Mesothelial cell of epicardium (in vitro differentiated cells): ENCODE measurements at places on chromosomes 16 and 17.

DNA sequence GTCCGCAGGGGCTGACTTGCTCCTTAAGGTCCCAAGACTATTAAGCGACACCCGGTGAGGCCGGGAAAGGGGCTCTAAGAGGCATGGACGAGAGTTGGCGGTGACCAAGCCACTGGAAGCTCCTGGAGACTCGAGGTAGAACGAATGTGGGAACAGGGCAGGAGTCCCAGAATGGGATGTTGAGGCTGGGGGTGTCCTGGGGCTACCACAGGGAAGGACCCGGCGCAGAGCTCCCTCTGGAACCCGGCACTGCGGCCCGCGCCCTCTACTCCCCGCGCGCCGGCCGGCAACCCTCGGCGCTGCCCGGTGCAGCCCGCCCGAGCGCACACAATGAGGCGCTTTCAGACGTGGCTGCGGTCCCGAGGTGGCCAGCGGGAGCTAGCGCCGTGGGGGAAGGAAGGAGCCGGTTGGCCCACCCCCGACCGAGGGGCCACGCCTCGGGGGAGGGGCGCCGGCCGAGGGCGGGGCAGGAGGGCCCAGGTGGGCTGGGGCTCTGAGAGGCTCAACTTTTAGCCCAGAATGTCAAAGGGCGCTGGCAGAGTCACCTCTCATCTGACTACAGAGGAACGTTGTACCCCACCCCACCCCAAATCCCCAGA, at the start of gene CHST6:
TSS of gene CHST6 (minus strand) at position 366 of the 599 bp plus-strand sequence. CDS start 15,613 bp downstream, outside the sequence.
- DNase-seq = peak; percentile 47

DNA sequence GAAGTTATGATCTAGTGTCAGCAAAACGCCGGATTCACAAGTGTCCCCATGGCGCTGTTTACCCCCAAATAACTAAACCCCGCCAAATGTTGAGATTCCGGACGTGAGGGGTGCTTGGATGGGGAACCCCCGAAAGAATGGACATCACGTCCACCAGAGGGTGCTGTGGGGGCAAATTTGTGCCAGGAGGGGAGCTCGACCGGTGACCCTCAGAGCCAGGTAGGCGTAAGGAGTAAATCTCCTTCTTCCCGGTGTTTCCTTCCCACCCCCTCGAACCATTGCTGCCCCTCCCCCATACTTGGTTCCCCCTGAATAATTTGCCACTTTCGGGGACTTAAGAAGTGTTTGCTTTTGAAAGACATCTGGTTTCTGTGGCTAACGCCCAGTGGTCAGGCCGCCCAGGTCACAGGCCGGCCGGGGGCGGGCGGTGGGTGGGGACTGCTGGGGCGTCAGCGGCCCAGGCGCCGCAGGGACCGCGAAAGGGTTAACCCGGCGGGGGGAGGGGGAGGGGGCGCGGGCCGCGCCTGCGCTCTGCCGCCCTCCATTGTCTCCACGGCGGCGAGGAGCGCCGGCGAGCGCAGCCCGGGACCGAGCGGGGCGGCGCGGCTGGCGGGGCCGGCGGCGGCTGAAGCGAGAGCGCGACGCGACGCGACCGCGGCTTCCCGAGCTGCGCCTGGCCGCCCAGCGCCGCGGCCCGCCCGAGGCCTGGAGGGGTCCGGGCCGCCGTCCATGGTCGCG, at the start of gene ZNRF1:
TSS of gene ZNRF1 (plus strand) at position 544 of the 738 bp plus-strand sequence. CDS start 648 bp downstream, outside the sequence.
- peak; percentile 76 for DNase-seq

DNA sequence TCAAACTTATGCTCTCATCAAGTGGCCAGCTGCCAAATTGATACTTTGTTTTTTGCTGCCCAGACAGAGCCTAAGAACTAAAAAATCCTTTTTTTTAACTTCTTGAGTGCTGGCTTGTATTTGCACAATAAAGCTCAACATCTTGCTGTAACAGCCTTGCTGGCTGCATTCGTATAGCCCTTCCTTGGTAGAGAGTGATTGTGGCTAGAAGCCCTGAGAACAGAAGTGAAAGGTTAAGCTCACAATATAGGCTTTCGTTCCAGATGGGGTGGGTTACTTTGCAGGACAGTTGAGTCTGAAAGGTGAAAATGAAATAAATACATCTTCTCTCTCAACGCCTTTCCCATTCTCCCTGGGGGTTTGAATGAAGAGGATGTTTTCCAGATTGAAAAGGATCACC, 278.8 kb downstream of the HS3ST3B1 start:
- DNase-seq = no peak

DNA sequence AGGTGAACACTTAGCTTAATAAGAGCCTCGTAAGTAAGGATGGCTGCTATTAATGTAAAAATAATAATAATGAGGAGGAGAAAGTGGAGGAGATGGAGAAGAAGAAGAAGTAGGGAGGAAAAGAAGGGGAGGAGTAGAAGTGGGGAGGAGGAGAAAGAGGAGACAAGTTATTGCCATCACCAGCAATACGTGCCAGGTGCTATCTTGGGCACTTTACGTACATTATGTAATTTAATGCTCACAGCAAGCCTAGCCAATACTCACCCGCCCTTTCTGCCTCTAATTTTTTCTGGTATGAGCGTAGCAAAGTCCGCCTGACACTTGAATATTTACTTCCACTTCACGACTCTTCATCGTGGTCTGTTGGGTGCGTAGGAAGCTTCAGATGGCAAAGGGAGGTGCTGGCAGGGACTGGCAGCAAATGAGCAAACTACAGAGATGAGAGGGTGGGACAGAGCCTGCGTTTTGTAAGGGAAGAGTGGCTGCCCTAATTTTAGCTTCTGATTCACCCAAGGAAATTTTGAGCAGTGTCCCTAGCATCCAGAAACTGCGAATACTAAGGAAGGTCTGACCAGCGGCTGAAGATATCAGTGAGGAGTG, 42.1 kb upstream of the CDH13 start:
- DNase-seq = no peak

DNA sequence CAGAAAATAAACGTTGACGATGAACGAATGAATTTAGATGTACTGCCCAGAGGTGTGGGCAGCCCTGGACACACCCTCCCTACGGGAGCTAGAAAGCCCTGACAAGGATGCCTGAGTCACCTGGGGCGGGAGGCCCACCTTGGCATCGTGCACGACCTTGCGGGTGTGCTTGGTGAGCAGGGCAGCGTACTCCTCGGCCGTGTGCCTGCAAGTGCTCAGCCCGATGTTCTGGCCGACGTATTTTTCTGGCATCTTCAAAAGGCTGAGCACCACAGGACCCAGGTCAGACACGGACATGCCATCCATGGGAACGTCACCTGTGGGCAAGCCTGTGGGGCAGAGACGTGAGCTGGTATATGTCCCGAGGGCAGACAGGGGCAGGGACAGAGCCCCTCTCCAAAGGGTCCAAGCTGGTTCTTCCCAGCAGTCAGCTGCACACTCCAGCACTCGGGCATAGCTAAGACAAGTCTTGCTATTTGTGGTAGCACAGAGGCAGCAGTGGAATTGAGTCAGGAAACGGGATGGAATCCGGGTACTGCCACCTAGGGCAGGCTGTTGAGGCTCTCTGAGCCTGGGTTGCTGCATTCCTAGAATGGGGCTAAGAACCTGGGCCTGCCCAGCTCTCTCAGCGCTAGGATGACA, 10.8 kb downstream of the NMRAL1 start:
- DNase-seq = no peak

DNA sequence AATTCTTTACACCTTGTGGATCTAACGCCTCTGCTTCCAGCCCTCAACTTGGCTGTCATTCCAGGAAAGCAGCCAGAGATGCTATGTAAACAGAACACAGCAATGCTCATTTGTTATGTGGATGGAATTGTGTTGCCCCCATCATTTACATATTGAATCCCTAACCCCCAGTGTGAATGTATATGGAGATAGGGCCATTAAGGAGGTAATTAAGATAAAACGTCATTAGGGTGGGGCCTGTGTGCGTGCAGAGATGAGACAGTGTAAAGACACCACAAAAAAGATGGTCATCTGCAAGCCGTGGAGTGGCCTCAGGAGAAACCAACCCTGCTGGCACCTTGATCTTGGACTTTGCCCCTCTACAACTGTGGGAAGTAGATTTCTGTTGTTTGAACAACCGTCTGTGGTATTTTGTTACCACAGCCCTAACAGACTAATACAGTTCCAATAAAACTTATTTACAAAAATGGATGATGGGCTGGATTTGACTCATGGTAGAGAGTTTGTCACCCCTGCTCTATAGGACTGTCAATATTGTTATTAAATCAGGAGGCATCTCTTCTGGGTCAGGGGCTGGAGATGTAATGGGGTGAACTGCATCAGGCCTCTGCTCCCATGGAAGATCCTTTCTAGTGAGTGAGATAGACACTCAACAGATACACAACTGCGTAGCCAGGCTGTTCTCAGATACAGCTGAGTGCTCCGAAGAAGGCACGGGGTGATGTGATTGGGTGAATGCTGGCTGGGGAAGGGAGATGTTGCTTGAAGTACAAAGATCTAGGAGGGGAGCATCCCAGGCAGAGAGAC, 339.0 kb downstream of the SNX29 start:
- DNase-seq = no peak
